HCEC 1CT (cell line): ENCODE measurements at places on chromosomes 3 and 15.

- no peak for DNase-seq
Measured at GRCh38 chr15:55710286-55710685, 32.7 kb downstream of the PRTG start.

DNA sequence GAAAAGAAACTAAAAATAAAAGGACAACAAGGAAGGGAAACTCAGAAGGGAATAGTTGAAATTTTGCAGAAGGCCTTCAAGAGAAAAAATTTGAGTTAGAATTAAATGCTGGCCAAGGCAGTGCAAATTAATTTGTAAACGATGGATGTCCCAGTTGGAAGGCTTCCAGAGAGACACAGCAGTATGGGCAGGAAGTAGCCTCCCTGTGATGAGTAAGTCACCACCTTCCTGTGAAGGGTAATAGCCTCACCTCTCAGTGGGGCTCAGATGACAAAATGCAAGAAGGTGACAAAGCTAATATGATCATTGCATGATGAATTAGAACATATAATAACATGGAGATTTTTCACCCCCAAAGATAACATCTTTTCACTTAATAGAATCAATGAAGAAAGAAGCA is 27.3 kb upstream of the TMCO5A start:
- DNase-seq, result peak; percentile 42

- peak; percentile 91 for DNase-seq
Measured at GRCh38 chr3:162142511-162142910, 645.9 kb downstream of the OTOL1 start.

- no peak for DNase-seq
Measured at GRCh38 chr3:135050536-135050935, 255.5 kb downstream of the EPHB1 start.

GRCh38 chr15:25051399-25052154 is 96.8 kb downstream of the SNRPN start:
- no peak for DNase-seq

- DNase-seq, result no peak
Measured at GRCh38 chr3:10317311-10317960, 3.5 kb downstream of the SEC13 start.

GRCh38 chr3:124895756-124896155 is 8.6 kb upstream of the ITGB5 start:
- DNase-seq, result no peak

DNA sequence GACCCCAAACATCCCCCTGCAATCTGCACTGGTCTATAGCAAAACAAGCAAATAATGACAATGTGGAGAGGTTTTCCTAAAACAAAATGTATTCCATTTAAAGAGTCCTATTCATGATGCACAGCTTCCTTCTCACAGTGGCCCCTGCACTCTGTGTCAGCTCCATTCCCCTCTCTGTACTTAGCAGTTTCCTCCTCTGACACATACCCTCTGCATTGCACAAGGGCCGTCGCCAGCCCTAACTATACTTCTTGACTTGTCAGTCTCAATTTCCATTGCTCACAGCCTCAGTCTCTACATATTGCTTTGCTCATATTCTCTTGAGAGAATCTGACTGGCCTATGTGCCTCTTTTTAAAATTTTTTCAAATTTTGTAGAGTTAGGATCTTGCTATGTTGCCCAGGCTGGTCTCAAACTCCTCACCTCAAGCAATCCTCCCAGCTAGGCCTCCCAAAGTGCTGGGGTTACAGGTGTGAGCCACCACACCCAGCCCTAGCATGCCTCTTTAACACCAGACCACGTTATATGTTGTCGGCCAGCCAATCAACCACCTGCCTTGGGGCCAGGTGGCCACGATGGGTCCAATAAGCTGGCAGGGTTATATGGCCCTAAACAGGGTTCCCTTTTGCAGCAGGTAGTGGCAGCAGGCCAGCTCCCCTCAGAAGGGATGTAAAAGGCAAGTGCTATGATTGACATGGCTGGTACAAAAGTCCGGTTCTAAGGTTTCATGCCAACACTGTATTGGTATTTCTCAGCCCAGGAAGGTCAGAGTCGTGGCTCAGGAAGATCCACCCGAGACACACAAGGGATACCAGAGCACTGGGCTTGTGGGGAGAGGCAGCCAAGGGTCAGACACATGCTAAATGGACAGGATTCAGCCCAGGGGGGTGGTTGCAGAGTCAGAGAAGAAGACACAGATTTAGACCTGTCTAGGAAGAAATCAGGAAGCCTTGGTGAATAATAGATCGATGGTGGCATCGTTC is 59.0 kb upstream of the SMAD3 start:
- DNase-seq, result no peak

GRCh38 chr3:11495948-11496557 is 147.7 kb downstream of the VGLL4 start:
- no peak for DNase-seq

- DNase-seq, result no peak
Measured at GRCh38 chr3:182092662-182093262, 381.0 kb downstream of the SOX2 start.

GRCh38 chr3:46699676-46700523 is 1.3 kb upstream of the TMIE start:
- DNase-seq, result no peak

DNA sequence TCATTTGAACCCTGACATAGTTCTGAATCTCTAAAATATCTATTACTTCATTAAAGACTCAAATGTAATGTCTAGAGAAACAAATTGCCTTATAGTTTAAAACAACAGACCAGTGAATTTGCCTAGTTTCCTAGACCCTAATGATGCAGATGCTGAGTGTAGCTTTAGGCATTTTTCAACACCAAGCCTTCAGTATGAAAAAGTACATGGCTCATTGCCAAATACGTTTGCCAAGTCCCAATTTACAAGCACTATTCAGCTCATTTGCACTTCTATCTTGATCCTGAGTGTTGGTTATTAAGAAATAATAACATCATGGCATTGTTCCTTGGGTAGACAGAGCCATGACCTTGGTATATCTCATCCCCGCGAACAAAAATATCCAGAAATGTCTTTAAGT is 46.8 kb downstream of the EOMES start:
- DNase-seq, result peak; percentile 22

DNA sequence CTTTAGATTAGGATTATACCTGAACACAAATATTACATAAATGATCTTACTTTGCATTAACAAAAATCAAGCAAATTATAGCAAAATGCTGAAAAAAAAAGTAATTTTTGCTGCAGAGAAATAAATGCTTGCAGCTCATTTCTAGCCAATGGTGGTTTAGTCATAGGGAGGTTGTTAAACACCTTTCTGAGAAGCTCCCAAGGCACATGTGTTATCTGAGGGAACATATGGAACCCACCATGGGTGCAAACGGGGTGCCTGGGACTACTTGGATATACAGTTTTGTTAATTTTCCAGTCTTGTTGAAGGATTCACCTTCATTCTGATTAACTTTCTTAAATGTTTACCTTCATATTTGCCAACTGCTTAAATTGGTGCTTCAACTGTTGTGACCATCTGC is 8.9 kb upstream of the RAMAC start:
- DNase-seq, result no peak

- DNase-seq, result no peak
Measured at GRCh38 chr15:27707257-27707656, 391.9 kb downstream of the OCA2 start.

GRCh38 chr3:4494895-4495264 is 1.7 kb downstream of the ITPR1 start:
- no peak for DNase-seq

DNA sequence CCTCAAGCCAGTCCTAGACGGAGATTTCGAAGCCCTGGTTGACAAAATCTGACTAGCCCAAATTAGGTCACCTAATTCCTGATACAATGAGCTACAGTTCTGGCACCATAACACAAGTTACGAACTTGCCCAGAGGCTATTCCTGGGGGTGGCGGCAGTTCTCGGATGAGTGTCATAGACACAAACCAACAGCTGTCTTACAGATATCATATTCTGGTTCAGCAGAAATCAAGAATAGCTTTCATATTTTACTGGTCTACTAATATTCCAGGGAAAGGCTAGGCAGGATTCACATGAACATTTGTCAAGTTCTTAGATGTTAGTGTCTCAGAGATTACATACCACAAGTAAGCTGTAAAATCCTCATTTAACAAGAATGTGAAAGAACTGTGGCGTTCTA is 8.8 kb downstream of the ANAPC13 start:
- no peak for DNase-seq
